ENCODE measurements at places on chromosomes 6 and 20.
A peak's percentile ranks its signal among the peaks of the same experiment; 100 is the strongest.

- no peaks in the 10 kb centered on the region for H3K36me3 ChIP-seq
- peaks cover 9% of the 10 kb centered on the region for H3K4me1 ChIP-seq
- H3K27me3 ChIP-seq: no peaks in the 10 kb centered on the region
- peak overlapping the region; percentile 83 for H3K27ac ChIP-seq
- peak; percentile 84 for DNase-seq
- peak overlapping the region; percentile 65 for H3K4me3 ChIP-seq
Observed at GRCh38 chr6:107491138-107491609, 1.3 kb downstream of the SOBP start.

GRCh38 chr20:47789764-47790579 lies 4.7 kb upstream of the SULF2 start:
- peaks cover 8% of the 10 kb centered on the region for H3K4me1 ChIP-seq
- no peaks in the 10 kb centered on the region for H3K27me3 ChIP-seq
- peak overlapping the region; percentile 79 for H3K27ac ChIP-seq

DNA sequence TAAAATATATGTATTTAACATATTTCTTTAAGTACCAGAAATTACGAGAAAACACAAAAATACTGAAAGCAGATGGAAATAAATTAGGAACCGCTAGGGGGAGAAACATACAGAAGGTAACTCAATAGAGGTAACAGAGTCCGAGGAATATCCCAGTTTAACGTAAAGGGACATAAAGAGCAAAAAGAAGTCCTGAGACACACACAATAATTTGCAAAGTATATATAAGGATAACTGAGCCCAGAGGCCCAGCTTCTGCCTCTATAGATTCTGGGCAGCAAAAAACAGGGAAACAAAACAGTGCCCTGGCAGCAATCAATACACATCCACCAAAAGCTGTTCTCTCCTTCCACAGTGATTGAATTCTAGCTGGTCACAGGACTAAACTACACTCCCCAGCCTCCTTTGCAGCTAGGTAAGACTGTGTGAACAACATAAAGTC lies 15.1 kb downstream of the TBC1D32 start:
- no peaks in the 10 kb centered on the region for H3K4me1 ChIP-seq
- H3K36me3 ChIP-seq: no peaks in the 10 kb centered on the region
- H3K27me3 ChIP-seq: no peaks in the 10 kb centered on the region
- DNase-seq: no peak

DNA sequence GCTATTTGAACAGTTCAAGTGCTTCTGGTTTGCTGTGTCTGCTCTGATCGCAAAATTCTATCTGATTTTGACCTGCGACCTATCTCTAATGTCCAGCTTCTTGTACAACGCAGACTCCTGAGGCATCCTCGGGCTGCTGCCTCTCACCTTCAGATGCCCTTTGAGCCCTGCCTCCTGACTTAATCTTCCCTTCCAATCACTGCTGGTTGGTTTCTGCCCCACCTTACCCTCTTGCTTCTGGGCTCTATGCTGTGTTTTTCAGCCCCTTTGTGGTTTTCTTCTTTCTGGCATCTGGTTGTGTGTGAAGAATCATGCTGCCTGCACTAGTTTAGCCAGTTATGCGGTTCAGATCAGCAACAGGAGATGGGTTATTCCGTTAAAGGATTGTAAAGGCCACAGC lies 131.2 kb upstream of the THEMIS start:
- no peak overlapping the region for H3K27ac ChIP-seq
- H3K36me3 ChIP-seq: no peaks in the 10 kb centered on the region
- no peak overlapping the region for H3K4me3 ChIP-seq
- no peaks in the 10 kb centered on the region for H3K27me3 ChIP-seq

DNA sequence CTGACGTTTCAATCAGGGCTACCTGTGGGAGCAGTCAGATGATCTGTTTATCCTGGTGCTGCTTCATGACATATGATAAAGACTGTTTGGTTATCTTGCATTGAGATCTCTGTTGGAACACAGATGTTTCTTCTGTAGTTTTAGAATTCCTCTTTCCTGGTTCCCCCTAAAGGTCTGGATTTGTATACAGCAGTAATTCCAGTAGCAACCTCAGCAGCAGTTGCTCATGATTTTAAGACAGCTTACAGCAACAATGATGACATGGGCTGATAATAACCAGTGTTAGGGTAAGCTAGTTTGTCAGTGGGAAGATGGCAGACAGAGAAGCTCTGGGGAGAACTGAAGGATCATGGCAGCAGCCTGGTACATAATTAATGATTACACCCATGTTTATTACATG lies 439.4 kb downstream of the PHF3 start:
- no peak overlapping the region for H3K27ac ChIP-seq
- no peaks in the 10 kb centered on the region for H3K4me1 ChIP-seq
- no peak for DNase-seq
- no peak overlapping the region for H3K4me3 ChIP-seq

GRCh38 chr20:61166324-61166723 lies 85.7 kb upstream of the CDH4 start:
- H3K4me1 ChIP-seq: no peaks in the 10 kb centered on the region
- no peak overlapping the region for H3K4me3 ChIP-seq
- DNase-seq: no peak

- no peak for DNase-seq
- H3K27ac ChIP-seq: no peak overlapping the region
- no peaks in the 10 kb centered on the region for H3K27me3 ChIP-seq
- peaks cover 10% of the 10 kb centered on the region for H3K4me1 ChIP-seq
- H3K4me3 ChIP-seq: no peak overlapping the region
- H3K36me3 ChIP-seq: no peaks in the 10 kb centered on the region
Observed at GRCh38 chr6:16136621-16137450, 8.0 kb downstream of the MYLIP start.

- no peak overlapping the region for H3K27ac ChIP-seq
- H3K27me3 ChIP-seq: no peaks in the 10 kb centered on the region
- no peaks in the 10 kb centered on the region for H3K36me3 ChIP-seq
- H3K4me1 ChIP-seq: peaks cover 8% of the 10 kb centered on the region
Observed at GRCh38 chr6:7905416-7905815, 5.2 kb downstream of the TXNDC5 start.

GRCh38 chr6:111689946-111690345 lies 84.3 kb upstream of the TRAF3IP2 start:
- H3K27ac ChIP-seq: no peak overlapping the region
- no peak for DNase-seq
- no peaks in the 10 kb centered on the region for H3K27me3 ChIP-seq
- H3K4me1 ChIP-seq: no peaks in the 10 kb centered on the region
- H3K36me3 ChIP-seq: no peaks in the 10 kb centered on the region

GRCh38 chr20:63462244-63462643 lies 10.2 kb downstream of the KCNQ2 start:
- no peak overlapping the region for H3K4me3 ChIP-seq
- H3K36me3 ChIP-seq: no peaks in the 10 kb centered on the region
- no peak for DNase-seq

- no peak overlapping the region for H3K27ac ChIP-seq
- H3K4me3 ChIP-seq: no peak overlapping the region
- H3K27me3 ChIP-seq: no peaks in the 10 kb centered on the region
- H3K4me1 ChIP-seq: peaks cover 5% of the 10 kb centered on the region
- DNase-seq: no peak
Observed at GRCh38 chr6:40476673-40477072, 110.5 kb downstream of the LRFN2 start.

DNA sequence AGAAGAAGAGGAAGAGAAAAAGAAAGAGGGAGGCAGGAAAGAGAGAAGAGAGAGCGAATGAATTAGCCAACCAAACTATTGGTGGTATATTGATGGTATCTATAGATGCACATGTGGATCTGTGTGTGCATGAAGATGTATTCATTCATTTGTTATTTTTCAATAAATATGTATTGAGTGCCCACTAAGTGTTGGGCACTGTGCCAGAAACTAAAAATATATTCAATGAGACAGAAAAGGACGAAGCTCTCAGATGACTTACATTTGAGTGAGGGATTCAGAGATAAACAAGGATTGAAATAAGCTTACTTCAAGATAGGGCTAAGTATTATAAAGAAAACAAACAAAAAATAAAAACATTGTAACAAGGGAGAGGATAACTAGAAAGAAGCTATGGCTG lies 154.9 kb downstream of the TSHZ2 start:
- H3K27ac ChIP-seq: no peak overlapping the region
- H3K36me3 ChIP-seq: no peaks in the 10 kb centered on the region
- no peak for DNase-seq
- no peak overlapping the region for H3K4me3 ChIP-seq
- H3K27me3 ChIP-seq: no peaks in the 10 kb centered on the region
- H3K4me1 ChIP-seq: peaks cover 2% of the 10 kb centered on the region

DNA sequence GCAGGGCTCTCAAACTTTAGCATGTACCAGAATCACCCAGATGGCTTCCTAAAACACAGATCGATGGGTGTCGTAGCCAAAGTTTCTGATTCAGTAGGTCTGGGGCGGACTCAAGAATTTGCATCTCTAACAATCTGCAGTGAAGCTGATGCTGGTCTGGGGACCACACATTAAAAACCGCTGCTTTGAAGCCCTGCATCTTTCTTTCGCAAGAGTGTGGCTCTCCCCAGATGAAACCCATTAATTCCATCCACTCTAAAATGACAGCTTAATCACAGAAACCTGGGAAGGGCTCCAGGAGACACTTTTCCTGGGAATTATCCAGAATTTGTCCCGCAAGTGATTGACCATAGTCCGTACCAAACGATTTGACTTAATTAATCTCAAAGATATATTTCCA lies 319.8 kb upstream of the PLCB4 start:
- no peaks in the 10 kb centered on the region for H3K27me3 ChIP-seq
- DNase-seq: no peak
- H3K27ac ChIP-seq: no peak overlapping the region

- no peak overlapping the region for H3K27ac ChIP-seq
- no peaks in the 10 kb centered on the region for H3K27me3 ChIP-seq
- H3K4me1 ChIP-seq: peaks cover 3% of the 10 kb centered on the region
- DNase-seq: peak; percentile 58
- no peak overlapping the region for H3K4me3 ChIP-seq
Observed at GRCh38 chr20:645318-646106, 7.5 kb downstream of the SRXN1 start.

DNA sequence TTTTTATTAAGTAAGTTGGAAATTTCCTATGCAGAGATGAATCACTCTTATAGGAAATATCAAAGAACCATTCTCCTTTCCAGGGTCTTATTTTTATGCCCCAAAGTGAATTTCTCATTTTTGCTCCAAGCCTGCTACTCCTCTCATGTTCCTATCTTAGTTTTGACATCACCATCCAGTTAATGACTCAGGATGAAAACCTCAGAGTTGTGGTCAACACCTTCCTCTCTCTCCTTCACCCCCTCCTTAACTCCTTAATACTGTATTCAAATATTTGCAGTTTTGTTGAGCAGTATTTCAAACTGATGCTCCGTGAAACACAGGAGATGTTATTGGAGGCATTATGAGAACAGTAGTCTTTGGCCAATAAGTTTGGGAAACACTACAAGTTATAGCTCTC lies 64.1 kb downstream of the NRN1 start:
- DNase-seq: no peak
- no peaks in the 10 kb centered on the region for H3K36me3 ChIP-seq
- H3K4me1 ChIP-seq: no peaks in the 10 kb centered on the region
- H3K27me3 ChIP-seq: no peaks in the 10 kb centered on the region

DNA sequence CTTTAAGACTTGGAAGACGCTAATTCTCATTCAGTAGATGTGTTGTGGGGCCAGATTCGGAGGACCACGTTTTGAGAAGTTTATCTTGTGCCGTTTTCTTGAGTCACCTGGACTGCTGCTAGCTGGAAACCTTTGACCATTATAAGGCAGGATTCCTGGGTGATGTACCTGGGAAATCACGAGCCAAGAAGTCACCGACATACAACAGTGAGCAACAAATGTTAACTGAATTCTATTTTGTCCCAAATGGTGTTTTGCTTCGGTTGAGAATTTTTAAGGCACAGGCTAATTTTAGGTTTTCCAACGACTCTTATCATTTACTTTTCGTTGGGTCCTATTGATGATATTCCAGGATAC lies 93.4 kb upstream of the BTN3A2 start:
- peak overlapping the region; percentile 51 for H3K27ac ChIP-seq
- peak overlapping the region; percentile 34 for H3K4me3 ChIP-seq
- peaks cover 2% of the 10 kb centered on the region for H3K4me1 ChIP-seq
- H3K36me3 ChIP-seq: no peaks in the 10 kb centered on the region

GRCh38 chr6:137646484-137646883 lies 152.3 kb upstream of the OLIG3 start:
- H3K4me1 ChIP-seq: peaks cover 5% of the 10 kb centered on the region
- H3K4me3 ChIP-seq: no peak overlapping the region
- no peak overlapping the region for H3K27ac ChIP-seq
- no peak for DNase-seq
- H3K36me3 ChIP-seq: no peaks in the 10 kb centered on the region
- no peaks in the 10 kb centered on the region for H3K27me3 ChIP-seq

DNA sequence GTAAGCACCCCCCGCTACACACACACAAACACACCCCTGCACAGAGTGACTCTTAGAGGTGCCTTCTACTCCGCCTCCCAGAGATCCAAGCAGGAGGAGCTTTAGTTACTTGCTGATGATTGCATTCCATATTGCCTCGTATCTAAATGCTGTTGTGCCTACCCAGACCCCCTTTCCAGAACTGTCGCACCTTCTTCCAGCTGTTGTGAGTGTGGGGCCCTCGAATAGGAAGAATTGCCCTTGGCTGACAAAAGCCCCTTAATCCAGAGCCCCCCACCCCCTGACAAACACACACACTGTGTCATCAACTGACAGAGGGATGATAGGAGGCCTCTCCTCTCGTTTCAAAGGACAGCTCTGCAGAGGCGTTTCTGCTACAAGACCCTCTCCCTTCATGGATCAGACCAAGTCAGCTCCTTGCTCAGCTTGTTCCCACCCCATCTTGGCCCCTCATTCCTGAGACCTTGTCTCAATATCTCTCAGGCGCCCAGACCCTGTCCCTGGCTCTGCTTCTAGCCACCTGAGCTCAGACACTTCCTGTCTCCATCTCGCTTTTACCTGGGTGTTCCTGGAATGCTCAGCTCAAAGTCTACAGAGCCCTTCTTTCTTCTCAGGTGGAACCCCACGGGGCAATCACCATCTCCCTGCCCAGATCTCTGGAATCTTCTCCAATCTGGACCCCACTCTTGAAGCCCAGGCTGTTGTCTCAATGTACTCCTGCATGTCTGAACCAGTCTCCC lies 4.0 kb upstream of the VSX1 start:
- no peak overlapping the region for H3K27ac ChIP-seq
- H3K4me1 ChIP-seq: no peaks in the 10 kb centered on the region
- no peak overlapping the region for H3K4me3 ChIP-seq
- DNase-seq: no peak
- no peaks in the 10 kb centered on the region for H3K36me3 ChIP-seq

Measured in ovary (tissue), 10 donors.